Mucosa of gallbladder (tissue), 1 donor: ENCODE measurements at places on chromosomes 16 and 17.
A peak's percentile ranks its signal among the peaks of the same experiment; 100 is the strongest.

- peak; percentile 76 for DNase-seq
These were observed 30.6 kb downstream of the C16orf74 start for GRCh38 chr16:85720302-85720637.

DNA sequence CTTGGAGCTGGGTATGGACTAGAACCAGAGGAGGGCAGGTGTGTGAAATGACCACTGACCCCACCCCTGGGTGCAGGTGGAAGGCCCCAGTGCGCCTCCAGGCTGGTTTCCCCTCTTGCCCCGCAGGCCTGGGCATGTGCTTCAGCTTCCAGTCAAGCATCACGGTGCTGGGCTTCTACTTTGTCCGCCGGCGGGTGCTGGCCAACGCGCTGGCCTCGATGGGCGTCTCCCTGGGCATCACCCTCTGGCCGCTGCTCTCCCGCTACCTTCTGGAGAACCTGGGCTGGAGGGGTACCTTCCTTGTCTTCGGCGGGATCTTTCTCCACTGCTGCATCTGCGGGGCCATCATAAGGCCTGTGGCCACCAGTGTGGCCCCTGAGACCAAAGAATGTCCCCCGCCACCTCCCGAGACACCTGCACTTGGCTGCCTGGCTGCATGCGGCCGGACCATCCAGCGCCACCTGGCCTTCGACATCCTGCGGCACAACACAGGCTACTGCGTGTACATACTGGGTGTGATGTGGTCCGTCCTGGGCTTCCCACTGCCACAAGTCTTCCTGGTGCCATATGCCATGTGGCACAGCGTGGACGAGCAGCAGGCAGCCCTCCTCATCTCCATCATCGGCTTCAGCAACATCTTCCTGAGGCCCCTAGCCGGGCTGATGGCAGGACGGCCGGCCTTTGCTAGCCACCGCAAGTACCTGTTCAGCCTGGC lies 9.7 kb upstream of the ARMC7 start:
- no peak for DNase-seq

DNA sequence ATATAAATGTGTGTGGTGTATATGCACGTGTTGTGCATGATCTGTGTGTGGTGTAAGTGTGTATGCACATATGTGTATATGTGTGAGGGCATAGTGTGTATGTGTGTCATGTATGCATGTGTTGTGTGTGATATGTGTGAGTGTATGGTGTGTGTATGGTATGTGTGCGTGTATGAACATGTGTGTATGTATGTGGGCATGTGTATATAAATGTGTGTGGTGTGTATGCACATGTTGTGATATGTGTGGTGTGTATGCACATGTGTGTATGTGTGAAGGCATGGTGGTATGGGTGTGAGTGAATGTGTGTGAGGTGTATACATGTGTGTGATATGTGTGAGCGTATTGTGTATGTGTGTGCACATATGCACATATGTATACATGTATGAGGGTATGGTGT lies 198.7 kb downstream of the RBFOX3 start:
- DNase-seq, result no peak

DNA sequence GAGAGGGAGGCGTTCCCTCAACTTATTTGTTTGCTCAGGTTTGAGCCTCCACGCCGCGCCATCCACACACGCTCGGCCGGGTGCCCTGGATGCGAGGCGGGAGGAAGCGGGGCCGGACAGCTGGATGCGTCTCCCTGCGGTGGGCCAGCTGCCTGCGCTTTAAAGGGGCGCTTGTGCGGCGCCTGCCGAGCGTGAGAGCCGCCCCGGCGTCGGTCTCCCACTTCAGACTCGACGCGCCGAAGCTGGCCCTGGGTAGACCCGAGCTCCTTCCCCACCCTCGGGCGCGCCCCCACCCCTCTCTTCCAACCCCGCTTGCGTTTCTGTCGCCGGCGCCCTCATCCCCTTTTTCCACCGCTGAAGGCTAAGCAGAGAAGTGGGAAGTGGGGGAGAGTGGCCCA lies 527 bp upstream of the CHAD start:
- DNase-seq, result no peak

GRCh38 chr17:43531955-43532354 lies 14.2 kb downstream of the ETV4 start:
- no peak for DNase-seq
